ENCODE measurements at places on chromosomes 6 and 20.

GRCh38 chr20:21503345-21503744 is 10.5 kb downstream of the NKX2-2 start:
- no peak for DNase-seq

DNA sequence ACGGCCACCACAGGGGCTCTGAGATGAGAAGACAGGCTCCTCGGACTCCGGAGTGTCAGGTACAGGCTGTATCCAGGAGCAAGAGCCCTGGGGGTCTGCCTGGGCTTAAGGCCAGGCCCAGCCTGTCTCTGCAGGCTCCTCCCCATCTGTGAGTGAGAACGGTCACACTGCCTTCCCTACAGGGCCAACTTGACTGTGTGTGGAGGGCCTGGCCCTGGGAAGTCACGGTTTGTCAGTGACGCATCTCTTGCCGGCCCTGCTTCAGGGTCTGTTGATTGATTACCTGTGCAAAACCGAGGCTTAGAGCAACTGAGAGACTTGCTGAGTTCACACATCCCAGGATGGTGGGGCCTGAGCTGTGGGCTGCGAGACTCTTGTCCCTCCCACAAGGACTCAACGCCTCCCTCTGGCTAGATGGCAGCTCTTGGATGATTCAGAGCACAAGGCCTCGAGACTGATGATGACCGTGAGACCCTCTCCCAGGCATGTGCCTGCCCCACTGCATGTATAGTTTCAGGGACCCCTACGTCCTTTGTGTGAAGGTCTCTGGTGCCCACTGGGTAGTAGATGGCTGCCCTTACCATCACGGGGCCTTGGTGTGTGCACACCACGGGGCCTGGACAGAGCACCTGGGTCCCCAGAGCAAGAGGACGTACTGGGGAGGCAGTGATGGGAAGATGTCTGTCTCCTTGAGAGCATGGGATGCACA is 5.9 kb downstream of the RBM38 start:
- DNase-seq = no peak

- DNase-seq = no peak
Observed at GRCh38 chr6:24446670-24447069, 42.7 kb downstream of the GPLD1 start.

- DNase-seq = no peak
Observed at GRCh38 chr6:142624978-142625715, 319.8 kb downstream of the HIVEP2 start.

DNA sequence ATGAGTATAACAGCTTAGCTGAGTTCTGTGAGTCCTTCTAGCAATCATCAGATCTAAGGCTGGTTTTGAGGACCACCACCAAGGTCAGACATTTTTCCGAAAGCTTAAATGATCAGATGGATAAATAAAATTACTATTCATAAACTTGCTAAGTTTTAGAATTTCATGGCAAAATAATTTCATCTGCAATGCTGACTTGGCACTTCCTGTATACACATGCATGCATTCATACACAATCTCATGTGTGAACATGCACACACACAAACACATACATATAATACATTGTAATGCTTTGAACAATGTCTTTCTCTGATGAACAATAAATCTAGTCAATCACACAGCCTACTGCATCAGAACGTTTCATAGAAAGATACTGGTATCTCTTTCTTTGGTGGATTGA is 1068.3 kb downstream of the HACE1 start:
- DNase-seq = no peak

DNA sequence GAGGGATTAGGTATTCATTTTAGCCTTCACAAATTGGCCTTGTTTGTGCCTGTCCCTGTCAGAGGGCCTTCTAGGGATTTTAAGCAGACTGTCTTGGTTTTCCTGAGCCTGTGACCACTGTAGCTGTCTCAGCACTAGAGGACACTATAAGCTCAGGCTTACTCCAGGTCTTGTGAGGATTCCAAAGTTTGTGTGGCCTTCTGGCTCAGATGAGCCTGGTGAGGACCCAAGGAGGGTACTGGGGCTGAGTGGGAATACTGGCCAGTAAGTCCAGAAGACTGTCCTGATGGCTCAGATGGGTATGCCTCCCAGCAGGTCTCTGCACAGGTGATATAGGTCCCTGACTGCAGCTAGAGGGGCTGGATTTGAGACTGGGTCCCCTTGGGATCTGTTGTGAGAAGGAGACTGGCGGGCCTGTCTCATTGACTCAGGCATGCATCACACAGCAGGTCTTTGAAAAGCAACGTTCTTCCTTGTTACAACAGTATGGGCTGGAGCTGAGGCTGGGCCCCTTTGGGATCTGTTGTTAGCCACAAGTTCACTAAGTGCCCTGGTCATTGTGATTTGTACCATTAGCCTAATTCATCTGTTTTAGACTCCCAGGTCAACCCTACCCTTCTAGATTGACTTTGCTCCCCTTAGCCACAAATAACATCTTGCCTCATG is 26.3 kb upstream of the TFB1M start:
- peak; percentile 40 for DNase-seq

GRCh38 chr20:5833309-5833941 is 83.2 kb downstream of the SHLD1 start:
- DNase-seq = no peak

GRCh38 chr20:34089175-34089479 is 22.9 kb downstream of the EIF2S2 start:
- DNase-seq = no peak

DNA sequence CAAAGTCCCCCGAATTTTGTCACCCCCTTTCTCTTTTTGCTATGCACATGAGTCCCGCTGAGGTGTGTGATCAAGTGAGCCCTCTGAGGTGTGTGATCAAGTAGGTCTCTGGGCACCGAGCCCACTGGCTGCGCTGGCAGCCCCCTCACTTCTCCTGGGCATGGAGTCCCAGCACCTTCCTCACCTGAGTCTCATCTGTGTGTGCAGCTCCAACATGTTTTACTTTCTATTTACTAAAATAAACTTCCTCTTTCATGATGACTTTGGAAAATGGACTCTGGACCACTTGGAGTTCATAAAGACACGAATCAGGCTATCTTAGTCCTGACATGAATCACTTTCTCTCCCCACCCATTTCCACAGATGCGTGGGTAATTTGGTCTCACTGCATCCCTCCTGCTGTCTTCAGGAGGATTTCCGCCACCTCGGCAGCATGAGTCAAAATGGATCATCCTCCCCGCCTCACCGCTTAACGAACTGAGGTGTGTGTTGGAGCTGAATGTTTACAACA is 39.8 kb downstream of the PRDM1 start:
- DNase-seq = no peak

- no peak for DNase-seq
Observed at GRCh38 chr6:31397901-31398525, 5.4 kb upstream of the MICA start.

GRCh38 chr20:32365564-32365963 is 7.4 kb downstream of the ASXL1 start:
- no peak for DNase-seq

DNA sequence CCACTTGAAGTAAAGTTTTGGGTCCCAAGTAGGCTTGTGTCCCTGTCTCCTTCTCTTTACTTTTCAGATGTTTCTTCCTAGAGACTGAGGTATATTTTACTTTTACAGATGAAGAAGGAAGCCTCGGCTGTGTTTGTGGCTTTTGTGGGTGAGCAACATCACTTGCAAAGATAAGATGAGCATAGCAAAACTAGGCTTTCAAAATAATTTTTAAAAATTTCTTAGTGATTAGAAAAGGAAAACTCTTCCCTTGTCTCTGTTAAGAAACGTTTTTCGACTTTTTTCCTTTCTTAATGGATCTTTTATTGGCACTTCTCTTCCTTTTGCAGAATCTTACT is 7.6 kb downstream of the PTPN1 start:
- DNase-seq = no peak

DNA sequence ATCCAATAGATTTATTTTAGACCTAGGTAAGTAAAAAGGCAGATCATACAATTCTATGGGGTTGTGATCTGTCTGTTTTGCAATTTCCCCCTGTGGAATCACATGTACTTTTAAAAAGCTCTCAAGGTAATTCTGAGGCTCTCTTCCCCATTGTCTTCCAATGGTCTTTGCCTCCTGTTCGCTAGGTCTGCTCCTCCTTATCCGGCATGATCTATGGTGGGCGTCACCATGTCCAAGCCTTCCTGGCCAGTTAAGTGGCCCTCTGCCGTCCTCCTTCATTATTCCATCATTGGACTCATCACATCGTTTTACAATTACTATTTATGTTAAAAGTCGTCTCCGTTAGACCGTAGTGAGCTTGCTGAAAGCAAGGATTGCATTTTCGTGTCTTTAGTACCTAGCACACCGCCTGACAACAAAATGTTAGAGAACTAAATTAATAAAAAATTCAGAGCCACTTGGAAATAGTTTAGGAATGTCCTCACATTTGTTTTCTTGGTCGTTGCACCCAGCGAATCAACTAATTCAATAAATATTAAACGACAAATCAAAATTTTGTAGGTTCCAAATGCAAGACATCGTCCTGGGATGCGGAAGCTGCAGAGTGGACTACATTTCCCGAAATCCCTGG is 2.2 kb upstream of the STXBP5 start:
- no peak for DNase-seq

- DNase-seq = no peak
Observed at GRCh38 chr20:59750209-59750840, 146.0 kb downstream of the PHACTR3 start.

- DNase-seq = no peak
Observed at GRCh38 chr6:84390851-84391250, 163.4 kb upstream of the CEP162 start.

- no peak for DNase-seq
Observed at GRCh38 chr20:50565383-50565782, 55.2 kb downstream of the PTPN1 start.

DNA sequence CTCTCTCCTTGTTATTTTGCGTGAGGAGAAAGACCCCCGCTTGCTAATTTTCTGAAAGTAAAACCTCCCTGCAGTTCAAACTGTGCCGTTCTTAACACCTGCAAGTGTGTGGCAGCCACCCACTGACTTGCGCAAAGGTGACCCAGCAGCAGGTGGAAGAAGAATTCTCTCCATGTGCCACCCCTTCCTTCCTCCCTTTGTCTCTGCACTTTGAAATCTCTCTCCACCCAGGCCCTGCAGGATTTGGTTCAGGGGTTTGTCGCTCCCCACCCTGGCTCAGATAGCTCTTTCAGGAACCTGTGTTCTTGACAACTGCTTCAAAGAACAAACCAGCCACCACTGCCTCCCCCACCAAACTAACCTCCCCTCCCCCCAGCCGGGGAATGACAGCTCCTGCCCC is 41.4 kb downstream of the ZNF831 start:
- DNase-seq = no peak

GRCh38 chr20:25987073-25987927 is 290.6 kb upstream of the ZNF337 start:
- no peak for DNase-seq

- no peak for DNase-seq
Observed at GRCh38 chr6:29965873-29966601, 23.7 kb downstream of the HLA-A start.

GRCh38 chr20:34022151-34022838 is 28.6 kb downstream of the RALY start:
- no peak for DNase-seq

DNA sequence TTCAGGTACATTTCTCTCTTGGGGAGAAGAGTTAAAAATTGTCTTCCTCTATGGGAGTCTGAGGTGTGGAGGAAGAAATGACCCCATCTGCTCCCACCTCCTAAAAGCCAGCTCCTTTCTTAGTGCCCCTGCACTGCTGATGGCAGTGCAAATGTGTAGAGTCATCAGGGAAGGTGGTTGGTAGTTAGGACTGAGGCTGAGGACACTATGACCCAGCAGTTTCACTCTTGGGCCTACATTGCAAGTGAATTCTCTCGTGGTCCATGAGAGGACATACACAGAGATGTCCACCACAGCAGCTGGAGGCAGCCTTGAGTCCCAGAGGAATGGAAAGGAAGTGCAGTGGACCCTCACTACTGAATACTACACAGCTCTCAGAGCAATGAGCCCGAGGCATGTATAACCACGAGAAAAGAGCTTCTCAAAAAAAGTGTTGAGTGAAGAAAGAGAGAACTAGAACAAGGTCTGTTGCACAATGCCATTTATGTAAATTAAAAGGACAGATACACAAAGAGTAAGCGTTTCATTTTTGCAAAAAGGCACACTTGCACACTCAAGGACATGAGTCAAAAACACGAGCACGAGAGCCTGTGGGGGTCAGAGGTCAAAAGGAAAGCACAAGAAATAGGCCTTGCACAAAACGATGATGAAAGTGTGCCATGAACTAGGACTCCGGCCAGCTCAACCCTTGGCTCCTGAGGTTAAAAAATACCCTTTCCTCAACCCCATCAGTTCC is 308.2 kb upstream of the PRND start:
- no peak for DNase-seq

- no peak for DNase-seq
Observed at GRCh38 chr6:166446146-166446545, 63.4 kb upstream of the MPC1 start.

DNA sequence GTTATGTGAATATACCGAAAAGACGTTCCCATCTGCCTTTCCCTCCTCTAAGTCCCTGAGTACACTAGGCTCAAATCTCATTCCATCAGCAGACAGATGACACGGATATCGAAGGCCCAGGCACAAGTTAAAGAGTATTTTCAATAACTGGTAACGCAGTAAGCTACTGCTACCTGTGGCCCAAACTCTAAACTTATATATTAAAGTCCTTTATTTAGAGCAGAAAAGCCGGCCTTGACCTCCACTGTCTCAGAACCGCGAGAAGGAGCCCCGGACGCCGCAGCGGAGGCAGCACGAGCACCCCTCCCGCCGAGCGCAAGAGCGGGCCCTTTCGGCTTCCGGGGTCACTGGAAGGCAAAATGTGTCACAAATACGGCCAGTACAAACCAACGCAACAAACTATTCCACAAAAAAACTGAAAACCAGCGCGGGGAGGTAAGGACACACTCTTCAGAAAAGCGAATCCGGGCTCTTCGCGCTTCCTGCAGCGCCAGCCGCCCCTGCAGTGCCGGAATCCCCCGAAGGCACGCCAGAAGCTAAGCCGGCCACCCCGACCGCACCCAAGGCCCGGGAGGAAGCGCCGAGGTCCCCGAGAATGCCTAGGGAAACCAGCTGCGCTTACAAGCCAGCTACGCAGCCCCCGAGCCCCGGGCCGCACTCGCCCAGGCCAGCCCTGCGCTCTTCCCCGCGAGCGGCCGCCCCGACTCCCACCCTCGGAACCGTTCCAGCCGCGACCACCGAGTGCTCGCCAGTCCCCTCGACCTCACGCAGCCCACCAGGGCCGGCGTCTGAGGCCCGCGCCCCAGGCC is 681 bp downstream of the DIDO1 start:
- DNase-seq = no peak

DNA sequence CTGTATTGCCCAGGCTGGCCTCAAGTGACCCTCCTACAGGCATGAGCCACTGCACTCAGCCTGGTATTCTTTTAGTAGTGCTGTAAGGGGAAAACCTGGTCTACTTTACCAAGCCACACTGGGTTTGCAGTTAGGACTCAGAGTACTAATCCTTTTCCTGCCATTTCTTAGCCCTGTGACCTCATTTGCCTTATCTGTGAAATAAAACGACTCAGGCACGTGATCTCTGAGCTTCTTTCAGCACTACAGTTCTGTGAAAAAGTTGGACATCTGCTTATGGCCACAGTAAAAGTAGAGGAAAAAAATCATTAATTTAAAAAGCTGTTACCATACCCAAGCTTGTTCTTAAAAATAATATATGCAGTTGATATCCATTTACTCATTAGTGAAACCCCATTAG is 1007.5 kb downstream of the KIF16B start:
- DNase-seq = no peak

- no peak for DNase-seq
Observed at GRCh38 chr6:13391537-13391936, 63.2 kb upstream of the TBC1D7 start.

Data from GM04504 (cell line).